ENCODE measurements at places on chromosomes 11 and 22.
A peak's percentile ranks its signal among the peaks of the same experiment; 100 is the strongest.

- no peak for DNase-seq
Observed at GRCh38 chr11:99275521-99275920, 254.8 kb downstream of the CNTN5 start.

- DNase-seq, result no peak
Observed at GRCh38 chr22:23061471-23062280, 8.6 kb upstream of the GNAZ start.

DNA sequence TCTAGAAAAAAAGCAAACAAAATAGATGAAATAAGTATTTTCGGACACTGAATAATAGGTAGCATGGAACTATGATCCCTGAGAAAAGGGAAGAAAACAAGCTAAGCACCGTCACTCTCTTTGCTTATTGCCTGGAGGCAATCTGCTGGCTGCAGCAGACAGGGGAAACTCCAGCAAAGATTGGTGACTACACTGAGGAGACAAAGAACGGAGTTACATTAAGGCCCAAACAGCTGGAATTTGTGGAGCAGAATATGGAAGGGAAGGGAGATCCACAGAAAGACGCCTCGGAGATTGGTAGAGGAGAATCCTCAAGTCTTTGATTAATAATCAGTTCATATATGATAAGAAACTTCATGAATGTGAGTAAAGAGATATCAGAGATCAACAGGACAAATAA is 150.2 kb downstream of the TYR start:
- no peak for DNase-seq

DNA sequence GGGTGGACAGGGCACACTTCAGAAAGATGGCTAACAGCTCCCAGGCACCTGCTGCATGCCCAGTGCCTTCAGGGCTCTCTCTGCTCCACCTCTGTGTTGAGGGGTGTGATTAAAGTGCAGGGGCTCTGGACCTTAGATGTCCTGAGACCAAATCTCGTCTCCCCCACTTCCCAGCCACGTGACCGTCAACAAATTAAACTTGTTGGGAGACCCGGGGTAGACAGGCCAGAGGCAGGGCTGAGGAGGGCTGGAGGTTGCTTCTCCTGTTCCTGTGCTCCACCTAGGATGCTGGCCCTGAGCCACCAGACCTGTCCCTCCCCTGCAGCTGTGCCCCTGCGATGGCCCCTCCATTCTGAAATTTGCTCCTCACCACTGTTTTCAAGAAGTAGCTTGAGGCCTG is 17.0 kb downstream of the NPTXR start:
- DNase-seq, result no peak

DNA sequence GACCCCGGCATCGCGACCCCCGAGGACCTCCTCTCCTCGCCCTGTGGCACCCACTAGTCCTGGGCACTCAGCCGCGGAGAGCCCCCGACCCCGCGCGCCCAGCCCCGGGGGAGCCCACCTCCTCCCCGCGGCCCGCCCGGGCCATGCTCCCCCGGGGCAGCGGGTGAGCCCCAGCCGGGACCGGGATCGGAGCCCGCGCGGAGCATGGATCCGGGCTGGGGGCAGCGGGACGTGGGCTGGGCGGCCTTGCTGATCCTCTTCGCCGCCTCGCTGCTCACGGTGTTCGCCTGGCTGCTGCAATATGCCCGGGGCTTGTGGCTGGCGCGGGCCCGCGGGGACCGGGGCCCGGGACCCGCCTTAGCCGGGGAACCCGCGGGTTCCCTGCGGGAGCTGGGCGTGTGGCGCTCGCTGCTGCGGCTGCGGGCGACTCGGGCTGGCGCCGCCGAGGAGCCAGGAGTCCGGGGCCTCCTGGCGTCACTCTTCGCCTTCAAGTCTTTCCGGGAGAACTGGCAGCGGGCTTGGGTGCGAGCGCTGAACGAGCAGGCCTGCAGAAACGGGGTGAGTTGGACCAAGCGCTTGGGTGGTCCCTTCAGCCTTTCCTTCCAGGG is 498 bp downstream of the C2CD2L start:
- DNase-seq, result no peak

- DNase-seq, result no peak
Observed at GRCh38 chr11:134515081-134515960, 103.3 kb upstream of the B3GAT1 start.

GRCh38 chr11:6321961-6322362 is 1.7 kb upstream of the CAVIN3 start:
- no peak for DNase-seq

DNA sequence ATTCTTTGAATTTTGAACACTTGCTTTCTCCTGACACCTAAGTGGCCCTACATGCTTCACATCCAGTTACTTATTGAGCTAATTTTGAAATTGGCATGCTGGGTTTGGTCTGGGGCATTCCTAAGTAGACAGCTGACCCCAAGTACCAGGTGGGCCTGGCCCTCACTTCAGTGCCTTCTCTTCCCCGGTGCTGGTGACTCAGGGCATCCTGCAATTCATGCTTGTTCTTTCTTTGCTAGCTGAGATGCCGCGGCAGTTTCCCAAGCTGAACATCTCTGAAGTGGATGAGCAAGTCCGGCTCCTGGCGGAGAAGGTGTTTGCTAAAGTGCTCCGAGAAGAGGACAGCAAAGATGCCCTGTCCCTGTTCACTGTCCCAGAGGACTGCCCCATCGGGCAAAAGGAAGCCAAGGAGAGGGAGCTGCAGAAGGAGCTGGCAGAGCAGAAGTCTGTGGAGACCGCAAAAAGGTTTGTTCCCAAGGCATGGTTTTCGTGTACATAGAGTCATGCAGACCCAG is 6.3 kb downstream of the AMPD3 start:
- DNase-seq, result no peak

GRCh38 chr22:17369439-17370025 is at the start of gene CECR2:
CECR2 (plus strand) TSS chr22:17369460; CDS start chr22:17369784, 324 bp downstream.
- no peak for DNase-seq

GRCh38 chr11:106983261-106983660 is 35.0 kb downstream of the GUCY1A2 start:
- DNase-seq, result no peak

- DNase-seq, result no peak
Observed at GRCh38 chr11:110526323-110526722, 96.6 kb downstream of the FDX1 start.

- DNase-seq, result no peak
Observed at GRCh38 chr11:13324141-13324540, 46.6 kb downstream of the BMAL1 start.

GRCh38 chr11:28318871-28319270 is 210.7 kb downstream of the METTL15 start:
- DNase-seq, result no peak

- DNase-seq, result no peak
Observed at GRCh38 chr11:72307439-72307838, 63.5 kb upstream of the PHOX2A start.

- DNase-seq, result no peak
Observed at GRCh38 chr22:43530349-43531201, 118.8 kb downstream of the MPPED1 start.

DNA sequence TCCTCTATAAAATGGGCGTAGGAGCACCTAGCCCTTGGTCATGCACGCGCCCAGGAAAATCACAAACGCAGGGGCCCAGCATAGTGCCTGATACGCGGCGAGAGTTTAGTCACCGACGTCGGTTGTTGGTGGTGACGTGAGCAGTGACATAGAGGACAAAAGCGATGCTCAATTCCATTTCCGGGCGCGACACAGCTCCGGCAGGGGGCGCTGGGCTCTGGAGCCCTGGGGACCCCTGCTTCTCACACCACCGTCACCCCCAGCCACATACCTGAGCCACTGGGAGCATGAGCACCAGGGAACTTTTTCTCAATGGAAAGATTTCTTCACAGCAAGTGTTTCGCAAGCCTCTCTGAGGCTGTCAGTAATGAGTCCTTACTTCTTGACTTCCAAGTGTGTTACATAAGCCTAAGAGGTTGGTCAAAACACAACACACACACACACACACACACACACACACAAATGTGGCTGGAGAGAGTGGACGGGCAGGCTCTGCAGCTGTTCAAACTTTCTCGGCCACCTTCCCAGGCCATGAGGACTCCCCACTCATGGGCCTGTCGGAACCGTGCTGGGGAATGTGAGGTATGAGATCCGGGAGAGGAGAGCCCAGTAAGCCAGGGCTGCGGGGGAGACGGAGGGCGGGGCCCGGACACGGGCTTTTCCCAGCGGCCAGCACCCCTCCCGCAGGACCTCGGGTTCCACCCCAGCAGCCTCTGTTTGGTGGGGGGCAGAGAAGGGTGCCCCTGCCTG is 36.9 kb upstream of the LINC01488 start:
- peak; percentile 89 for DNase-seq

- no peak for DNase-seq
Observed at GRCh38 chr11:37929100-37929653, 1331.1 kb upstream of the RAG2 start.

DNA sequence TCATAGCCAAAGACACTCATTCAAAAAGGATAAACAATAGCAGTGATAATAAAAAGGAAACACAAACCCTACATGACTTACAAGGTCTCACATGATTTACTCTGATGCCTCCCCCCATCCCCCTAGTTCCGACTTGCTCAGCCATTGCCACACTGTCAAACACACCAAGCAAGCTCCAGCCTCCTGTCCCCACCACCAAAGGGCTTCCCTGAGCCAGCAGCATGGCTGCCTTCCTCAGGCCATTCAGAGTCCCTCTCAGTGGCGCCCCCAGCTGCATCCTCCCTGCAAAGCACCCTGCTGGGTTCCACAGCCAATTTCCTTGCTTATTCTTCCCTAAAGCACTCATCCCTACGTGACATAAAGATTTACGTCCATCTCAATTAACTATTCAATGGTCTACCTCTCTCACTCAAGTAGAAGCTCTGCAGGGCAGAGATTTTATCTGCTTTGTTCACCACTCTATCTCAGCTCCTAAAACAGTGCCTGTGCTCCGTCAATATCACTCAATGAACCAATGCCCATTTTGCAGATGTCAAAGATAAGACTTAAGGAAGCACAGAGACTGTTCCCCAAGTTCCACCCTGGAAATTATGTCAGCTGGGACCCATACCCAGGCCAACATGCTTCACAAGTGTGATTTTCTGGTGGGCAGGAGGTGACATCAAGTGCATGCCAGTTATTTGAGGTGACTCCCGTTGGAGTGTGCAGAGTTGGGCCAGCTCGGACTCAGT is 106.9 kb downstream of the SYN3 start:
- DNase-seq, result no peak

DNA sequence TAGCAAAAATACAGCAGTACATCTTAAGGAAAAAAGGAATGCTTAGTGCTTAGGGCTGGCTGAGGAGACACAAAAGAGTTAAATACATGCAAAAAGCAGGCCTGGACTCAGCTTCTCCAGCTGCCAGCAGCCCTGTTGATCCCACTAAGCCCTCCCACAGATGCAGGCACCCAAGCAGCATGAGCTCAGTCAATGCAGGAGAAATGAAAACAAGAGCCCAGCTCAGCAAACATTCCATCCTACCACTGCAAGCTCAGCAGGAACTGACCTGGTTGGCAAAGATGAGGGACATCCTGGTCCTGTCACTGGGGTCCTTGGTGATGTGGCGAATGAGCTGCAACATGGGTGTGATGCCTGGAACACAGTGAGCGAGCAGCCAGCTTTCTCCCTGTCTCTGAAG is 5.8 kb downstream of the CYB5R2 start:
- DNase-seq, result no peak

DNA sequence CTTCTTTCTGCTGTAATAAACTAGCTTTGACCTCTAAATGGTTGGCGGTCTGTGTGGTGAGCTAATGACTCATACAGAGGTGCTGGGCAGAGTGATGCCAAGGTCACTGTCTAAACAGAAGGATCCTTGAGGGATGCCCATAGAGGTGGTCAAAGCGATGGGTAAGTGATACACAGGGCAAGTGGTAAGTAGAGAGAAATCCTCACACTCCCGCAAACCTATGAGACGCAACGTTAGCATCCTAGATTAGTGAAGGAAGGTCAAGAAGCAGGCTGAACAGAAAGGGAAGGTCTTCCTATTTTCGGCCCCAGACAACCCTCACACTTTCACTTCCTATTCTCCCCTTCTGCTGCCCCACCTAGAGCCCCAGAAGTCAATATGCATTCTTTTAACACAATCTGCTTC is 65.6 kb upstream of the SESN3 start:
- DNase-seq, result no peak

- DNase-seq, result no peak
Observed at GRCh38 chr11:10122326-10123197, 171.5 kb downstream of the SBF2 start.

DNA sequence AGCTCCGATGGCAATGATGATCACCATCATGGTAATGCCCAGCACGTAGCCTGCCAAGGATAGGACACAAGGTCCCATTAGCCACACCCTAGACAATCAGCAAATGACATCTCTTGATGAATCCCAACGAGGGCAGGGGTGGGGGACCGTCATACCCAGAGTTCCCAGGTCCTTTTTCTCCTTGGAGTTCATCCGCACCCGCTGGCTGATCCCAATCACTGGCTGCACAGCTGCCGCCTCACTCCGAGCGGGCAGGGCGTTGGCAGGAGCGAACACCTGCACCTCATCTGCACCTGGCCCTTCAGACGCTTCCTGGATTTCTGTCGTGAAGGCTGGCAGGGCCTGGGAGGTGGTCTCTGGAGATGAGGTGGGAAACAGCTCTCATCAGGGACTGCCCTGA is 2.9 kb downstream of the PIK3IP1 start:
- no peak for DNase-seq

DNA sequence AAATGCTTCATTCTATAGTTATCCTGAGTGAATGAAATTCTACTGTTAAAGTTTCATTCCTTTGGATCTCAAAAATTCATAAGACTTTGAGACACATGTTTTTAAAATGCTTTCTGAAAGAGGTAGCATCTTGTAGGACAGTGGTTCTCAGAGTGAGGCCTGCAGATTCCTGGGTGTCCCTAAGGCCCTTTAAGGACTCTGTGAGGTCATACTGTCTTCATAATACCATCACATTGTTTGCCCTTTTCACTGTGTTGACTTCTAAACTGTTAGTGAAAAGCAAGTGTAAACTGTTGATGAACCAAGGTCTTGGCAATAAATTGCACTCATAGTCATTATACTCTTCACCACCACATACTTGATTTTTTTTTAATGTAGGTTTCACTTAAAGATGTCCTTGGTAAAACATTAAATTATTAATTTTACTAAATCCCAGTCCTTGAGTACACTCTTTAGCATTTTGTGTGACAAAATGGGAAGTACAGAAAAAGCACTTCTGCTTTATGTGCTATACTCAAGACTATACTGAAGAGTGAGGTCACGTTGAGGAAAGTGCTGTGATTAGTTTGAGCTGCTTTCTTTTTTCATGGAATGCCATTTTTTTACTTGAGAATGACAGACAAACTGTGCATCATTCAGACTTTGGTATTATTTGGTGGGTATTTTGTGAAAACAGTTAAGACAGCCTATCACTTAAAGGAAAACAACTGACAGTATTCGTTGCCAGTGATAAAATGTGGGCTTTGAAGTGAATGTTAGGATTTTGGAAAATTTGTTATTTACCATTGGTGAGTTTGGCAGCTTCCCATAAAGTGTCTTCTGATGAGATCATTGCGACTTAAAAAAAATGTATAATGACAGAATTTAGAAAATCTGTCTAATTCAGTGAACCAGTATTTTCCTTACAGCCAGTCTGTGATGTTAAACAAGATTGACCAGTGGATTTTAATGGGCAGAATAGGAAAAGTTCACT is 61.1 kb downstream of the SPECC1L start:
- DNase-seq, result no peak

DNA sequence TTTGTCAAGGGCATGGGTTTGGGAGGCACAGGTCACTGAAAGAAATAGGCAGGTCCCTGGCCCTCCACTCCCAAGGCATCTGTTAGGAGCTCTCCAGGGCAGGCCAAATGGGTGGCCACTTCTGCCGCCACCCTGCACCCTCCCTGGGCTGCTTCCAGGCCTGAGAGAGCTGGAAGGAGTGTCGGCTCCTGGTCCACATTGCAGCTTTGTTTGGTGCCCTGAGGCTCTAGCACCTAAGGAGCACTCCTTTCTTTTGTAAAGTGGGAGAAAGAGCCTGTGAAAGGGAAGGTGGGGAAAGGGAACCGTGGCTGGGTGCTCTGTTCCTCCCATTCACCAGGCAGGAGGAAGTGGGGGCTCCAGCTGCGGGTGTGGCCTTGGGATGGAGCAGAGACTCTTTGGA is 12.3 kb upstream of the FGF4 start:
- no peak for DNase-seq
